Midbrain (tissue), 1 donor: ENCODE measurements at places on chromosomes 1 and 21.
A peak's percentile ranks its signal among the peaks of the same experiment; 100 is the strongest.

- DNase-seq, result no peak
Observed at GRCh38 chr1:20883766-20884165, 96.7 kb upstream of the HP1BP3 start.

- peak; percentile 87 for DNase-seq
Observed at GRCh38 chr1:65958561-65959350, 166.1 kb downstream of the PDE4B start.

DNA sequence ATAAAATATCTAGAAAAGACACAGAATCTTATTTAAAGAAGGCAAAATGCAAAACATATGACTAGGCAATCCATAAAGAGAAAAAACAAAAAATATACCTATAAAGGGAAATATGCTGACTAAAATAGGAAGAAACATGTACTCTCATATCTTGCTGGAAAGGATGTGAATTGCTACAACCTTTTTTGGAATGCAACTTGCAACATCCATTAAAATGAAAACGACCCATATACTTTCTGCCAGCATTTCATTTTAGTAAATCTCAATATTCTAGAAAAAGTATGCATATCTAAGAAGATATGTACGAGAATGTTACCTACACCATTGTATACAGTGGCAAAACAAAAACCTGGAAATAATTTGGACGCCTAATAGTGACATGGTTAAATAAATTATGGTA, 56.6 kb downstream of the EDEM3 start:
- DNase-seq, result no peak

DNA sequence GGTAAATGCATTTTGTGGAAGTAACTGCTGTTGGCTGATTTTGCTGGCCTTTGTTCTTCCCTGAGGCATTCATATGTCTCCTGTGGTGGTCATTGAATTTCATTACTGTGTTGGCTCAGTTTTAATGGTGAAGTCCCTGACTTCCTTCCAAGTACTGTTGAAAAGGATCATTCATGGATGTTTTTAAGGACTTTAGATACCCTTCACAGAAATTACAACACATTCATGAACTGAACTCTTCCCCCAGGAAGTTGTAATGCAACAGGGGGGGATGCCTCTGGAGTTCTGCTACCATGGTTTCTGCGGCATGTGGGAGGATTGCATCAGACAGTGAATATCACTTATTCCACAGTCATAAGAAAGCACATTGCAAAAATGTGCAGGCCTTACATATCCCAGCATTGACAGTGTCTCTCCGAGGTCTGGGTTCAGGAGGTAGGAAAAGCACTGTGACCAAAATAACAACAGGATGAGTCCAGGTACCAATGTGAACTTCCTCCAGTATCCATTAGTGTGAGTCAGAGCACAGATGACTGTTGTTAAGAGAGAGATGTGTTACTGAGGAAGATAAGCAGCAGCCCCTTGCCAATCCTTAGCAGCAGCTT, 2.1 kb upstream of the RAB3GAP2 start:
- no peak for DNase-seq
